A549 (cell line): ENCODE measurements at places on chromosomes 3 and 15.
A peak's percentile ranks its signal among the peaks of the same experiment; 100 is the strongest.

DNA sequence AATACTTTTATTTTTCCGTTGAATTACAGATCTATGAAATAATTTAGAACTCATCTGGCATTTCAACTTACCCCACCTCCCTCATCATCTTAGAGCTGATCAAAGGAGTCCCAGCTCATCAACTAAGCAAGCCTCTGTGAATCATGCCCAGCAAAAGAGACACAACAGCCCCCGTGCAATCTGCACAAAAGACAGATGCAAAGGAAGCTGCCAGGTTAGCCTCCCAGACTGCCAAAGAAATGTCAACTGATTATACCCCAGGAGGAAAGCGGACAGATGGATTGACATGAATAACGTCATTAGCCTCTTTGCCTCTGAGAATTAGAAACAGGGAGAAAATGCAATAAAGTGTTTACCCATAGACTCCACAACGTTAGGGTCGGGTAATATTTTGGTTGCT is 75.0 kb downstream of the GABRB3 start:
- DNase-seq, result no peak

DNA sequence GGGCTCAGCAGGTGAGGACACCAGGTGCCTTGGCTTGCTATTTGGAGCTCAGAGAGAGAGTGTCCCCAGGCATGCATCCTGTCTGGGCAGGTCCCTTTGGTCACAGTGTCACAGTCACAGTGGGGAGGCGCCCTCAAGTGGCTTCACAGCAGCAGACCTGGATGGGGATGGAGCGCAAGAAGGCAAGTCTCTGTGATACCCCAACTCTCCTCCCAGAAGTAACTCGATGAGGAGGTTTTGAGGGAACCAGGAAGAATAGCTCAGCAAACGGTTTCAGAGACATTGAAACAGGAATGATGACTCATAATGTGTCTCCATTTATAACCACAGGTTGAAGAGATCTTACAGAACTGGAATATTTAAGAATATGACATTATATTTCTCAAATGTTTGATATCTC is 66.5 kb upstream of the SH3GL3 start:
- peak; percentile 62 for DNase-seq

DNA sequence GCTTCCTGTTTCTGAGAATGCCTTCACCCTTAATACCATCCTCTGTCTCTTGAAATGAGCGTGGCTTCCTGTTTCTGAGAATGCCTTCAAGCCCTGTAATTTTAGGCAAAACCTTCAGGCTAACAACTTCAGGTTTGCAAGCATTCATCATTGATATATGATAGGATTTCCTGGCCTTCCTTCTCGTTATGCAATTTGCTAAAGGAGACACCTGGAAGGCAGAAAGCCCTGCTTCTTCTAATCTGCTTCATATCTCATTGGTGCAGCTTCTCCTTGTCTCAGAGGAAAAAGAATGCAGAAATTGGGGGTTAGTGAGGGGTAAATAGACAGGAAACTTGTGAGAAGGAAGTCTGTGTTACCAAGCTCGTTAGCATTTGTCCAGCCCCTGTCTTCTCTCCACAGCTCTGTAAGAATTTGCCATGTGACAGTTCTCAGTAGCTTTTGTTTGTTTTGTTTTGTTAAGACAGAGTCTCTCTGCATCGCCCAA is 7.3 kb downstream of the ARL6IP5 start:
- DNase-seq, result no peak

DNA sequence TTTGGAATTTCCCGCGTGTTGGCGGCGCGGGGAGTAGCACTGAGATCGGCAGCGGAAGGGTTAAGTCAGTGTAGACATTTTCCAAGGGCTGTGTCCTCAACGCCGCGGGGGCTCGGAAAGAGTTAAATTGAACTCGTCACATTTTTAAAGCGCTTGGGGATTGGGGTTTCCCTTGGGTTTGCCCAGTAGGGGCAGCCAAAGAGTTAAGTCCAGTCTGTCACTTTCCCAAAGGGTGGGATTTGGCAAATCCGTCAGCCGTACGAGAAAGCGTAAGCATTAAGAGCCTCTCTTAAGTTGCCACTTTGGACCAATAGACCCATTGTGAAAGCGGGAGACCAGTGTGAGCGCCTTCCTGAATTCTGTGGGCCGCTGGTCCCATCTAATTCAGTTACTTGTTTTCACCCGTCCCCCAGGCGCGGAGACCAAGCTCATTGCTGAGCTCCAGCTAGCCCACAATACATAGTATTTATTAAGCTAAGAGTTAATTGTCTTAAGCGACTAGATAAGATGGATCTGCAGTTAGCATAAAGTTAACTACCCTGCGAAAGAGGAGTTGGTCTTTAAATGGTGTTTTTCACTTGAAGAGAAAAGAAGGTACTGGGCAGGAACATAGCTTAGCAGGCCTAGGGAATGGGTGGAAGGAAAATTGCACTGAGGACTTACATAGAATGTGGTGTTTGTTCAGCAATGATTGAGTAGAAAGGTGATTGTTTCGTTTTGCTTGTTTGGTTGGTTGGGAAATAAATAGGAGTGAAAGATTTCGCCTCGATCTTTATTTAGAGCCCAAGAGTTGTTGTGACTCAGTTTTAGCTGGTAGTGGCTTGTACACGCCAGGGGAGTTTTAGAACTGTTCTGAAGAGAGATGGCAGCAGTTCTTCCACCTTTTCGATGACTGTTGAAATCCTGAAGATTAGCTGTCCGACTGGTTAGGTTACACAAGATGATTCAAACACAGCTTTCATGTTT is 932 bp downstream of the ARL8B start:
- peak; percentile 48 for DNase-seq

DNA sequence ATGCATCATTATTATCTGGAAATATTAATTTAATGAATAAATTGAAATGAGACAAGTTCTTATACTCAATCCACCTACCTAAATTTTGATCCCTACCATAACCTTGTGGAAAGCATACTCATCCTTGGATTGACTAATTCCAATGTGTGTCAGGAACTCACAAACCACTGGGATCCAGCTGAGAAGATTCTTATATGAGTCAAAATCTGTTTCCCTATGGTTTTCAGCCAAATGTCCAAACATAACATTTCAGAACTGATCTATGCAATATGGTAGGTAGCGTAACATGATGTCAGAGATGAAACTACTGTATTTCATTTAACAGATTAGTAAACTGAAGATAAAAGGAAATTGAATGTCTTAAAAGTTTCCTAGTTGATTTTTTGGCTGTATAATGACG is 250.0 kb downstream of the PLOD2 start:
- DNase-seq, result no peak

DNA sequence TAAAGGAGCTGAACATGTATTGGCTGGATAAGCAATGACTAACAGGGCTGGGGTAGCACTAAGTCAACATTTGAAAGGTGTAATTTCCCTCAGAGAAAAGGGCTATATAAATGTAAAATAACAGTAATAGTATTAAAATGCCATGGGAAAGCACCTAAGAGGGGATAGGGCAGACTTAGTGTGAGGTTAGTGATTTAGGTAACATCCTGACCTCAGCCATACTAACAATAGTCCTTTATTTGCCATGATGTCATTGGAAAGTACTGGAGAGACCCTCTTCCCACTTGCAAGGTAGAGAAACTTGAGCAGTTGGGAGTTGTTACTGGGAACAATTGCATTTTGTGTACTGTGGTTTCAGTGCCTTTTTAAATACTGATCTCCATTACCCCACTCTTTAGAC is 103.4 kb downstream of the LSAMP start:
- DNase-seq, result no peak

DNA sequence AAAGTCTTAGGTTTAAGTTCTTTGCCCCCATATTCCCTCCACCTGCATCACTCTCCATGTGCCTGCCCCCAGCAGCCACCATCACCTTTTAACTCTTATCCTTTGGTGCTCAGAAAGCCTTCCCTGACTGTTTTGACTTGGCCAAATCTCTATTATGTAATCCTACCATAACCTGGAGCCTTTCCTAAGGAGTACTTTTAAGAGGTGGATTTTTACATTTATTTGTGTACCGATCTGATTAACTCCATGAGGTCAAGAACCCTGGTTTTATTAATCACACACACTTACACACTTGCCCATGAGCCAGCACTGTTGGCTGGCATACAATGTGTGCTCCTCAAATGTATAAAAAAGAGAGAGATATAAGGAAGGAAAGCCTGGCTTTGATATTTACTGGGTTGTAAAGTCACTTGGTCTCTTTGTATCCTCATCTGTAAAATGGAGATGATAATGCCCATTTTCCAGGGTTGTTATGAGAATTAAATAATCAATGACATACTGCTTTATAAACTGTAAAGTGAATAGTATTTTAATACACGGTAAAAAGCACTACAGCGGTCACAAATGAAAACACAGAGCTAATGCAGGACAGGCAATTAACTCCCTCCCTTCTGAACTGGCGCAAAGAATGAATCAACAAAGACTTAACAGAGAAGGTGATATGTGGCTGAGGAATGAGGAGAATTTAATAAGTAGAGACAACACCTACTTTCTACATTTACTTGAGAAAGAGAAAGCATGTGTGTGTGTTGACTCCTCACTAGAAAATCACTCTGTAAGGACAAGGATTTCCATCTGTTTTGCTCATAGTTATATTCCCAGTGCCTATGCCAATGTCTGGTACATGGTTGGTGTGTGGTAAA is 45.4 kb downstream of the ATP13A4 start:
- DNase-seq, result no peak
